Stimulated activated CD4-positive, alpha-beta T cell treated with anti-CD3 and anti-CD28 coated beads, Interleukin-1b, Interleukin-23, amount 100 ng/mL, for 48 hours (primary cell): ENCODE measurements at places on chromosomes 13 and 19.

GRCh38 chr13:110782185-110782584 is 68.7 kb downstream of the ING1 start:
- no peak for DNase-seq

GRCh38 chr13:41858780-41859179 is 102.1 kb downstream of the VWA8 start:
- DNase-seq = no peak

DNA sequence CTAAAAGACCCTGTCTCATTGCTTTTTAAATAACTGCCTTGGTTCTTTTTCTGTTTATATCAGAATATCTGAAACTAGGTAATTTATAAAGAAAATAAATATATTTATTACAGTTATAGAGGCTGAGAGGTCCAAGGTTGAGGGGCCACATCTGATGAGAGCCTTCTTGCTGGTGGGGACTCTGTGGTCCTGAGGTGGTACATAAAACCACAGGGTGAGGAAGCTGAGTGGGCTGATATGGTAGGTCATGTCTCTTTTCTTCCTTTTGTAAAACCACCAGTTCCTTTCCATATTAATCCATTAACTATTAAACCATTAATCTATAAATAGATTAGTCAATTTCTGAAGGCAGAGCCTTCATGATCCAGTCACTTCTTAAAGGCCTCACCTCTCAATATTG is 109.5 kb upstream of the SPRY2 start:
- DNase-seq = no peak

GRCh38 chr19:45420356-45420755 is 3.4 kb downstream of the ERCC1 start:
- no peak for DNase-seq

GRCh38 chr19:49524812-49525455 is 2.9 kb upstream of the RCN3 start:
- no peak for DNase-seq

GRCh38 chr13:23427342-23427843 is 6.1 kb downstream of the SACS start:
- DNase-seq = no peak
